ENCODE measurements at places on chromosomes 12 and 14.

DNA sequence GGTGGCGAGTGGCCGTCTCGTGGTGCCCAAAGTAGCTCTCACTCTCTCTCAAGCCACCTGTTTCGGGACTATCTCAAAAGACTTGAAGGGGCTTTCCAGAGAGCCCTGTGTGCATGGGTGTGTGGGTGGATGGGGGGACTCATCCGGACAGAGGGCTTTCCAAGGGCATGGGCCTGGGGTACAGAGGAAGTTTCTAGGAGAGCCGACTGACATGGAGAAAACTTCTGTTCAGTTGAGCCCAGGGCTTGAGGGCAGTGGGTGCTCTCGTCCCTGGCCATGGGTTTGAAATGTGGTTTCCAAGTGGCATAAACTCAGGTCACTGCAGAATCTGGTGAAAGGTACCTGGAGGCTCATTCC lies 47.4 kb upstream of the MEG3 start:
- no peak for DNase-seq

GRCh38 chr14:104553166-104554087 lies 26.1 kb upstream of the C14orf180 start:
- DNase-seq: no peak

GRCh38 chr12:81541121-81541520 lies 218.0 kb downstream of the PPFIA2 start:
- DNase-seq: no peak

- DNase-seq: no peak
These were observed 236.0 kb downstream of the BCL11B start for GRCh38 chr14:99035712-99036610.

- DNase-seq: no peak
These were observed 9.1 kb upstream of the HOXC13 start for GRCh38 chr12:53929527-53929926.

DNA sequence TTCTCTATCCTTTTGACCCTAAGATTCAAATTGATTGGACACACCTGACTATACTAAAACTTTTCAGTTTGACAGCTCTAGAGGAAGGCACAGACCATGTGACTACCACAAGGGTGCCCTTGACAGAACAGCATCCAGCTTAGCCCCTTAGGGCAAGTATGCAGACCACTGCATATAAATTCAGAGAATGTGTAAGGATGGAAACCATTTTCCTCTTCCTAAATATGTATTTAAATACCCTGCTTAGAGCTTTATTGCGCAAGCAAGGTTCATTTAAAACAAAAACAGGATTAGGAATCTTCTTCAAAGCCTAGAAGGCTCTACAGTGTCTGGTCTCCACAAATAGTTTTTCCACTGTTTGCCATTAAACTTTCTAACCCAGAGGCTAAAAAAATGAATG lies 202.8 kb downstream of the MED13L start:
- DNase-seq: no peak

DNA sequence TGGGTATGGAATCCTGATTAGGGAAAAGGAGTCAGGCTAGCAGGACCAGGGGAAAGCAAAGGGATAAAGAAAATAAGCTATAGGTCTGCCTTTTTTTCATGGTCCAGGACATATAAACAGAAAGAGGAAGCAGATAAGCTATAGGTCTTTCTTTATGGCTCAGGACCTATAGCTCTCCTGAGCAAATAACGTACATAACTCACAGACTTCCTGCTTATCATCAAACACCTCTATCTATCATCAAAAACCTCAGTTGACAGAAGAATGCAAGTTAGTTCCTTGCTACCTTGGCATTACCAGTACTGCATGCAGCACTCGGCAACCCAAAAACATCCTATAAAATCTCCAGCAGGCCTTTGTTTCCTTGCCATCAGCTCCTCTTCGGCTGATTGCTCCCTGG lies 238.7 kb upstream of the OR4E1 start:
- no peak for DNase-seq

- DNase-seq: peak; percentile 60
These were observed 103.6 kb upstream of the CCND2 start for GRCh38 chr12:4169959-4170358.

- DNase-seq: no peak
These were observed 59.6 kb downstream of the GNS start for GRCh38 chr12:64699504-64700115.

DNA sequence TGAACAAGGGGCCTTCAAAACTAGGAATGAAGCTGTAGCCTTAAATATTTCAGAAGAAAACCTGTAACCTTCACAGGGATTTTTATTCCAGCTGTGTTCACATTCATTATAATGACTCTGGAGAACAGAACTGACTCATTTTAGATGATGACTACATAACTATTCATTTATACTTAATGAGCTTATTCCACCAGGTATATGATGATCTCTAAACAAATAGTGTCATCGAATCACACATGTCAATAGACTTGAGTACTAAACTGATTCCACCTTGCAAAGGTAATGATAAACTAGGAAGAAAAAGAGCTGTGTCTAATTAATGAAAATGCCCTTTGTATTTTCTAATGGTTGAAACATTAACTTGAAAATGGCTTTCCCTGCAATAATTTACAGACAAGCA lies 433.2 kb downstream of the PDZRN4 start:
- no peak for DNase-seq

DNA sequence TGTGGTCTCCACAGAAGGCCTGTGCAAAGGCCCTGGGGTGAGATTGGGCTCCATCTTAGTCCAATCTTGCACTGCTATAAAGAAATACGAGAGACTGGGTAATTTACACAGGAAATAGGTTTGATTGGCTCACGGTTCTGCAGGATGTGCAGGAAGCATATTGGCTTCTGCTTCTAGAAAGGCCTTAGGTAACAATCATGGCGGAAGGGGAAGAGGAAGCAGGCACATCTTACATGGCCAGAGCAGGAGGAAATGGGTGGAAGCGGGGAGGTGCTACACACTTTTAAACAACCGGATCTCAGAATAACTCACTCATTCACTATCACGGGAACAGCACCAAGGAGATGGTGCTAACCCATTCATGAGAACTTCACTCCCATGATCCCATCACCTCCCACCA lies 55.4 kb downstream of the FAR2 start:
- DNase-seq: no peak

DNA sequence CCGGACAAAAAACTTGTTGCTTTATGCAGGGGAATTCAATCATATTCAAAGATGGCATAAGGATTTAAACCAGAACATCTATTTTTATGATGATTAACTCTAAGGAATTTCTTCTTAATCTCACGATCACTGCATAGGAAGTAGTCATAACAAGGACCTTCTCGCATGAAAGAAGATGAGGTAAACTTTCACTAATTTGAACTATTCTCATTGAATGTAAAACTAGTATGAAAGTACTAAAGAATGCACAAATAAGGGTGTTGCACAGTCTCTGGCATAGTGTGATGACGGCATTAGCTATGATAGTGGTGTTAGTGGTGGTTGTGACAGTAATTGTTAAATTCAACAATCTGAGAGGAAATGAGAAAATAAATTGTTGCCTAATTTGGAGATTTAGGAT lies 280.0 kb downstream of the SLC6A15 start:
- DNase-seq: no peak

DNA sequence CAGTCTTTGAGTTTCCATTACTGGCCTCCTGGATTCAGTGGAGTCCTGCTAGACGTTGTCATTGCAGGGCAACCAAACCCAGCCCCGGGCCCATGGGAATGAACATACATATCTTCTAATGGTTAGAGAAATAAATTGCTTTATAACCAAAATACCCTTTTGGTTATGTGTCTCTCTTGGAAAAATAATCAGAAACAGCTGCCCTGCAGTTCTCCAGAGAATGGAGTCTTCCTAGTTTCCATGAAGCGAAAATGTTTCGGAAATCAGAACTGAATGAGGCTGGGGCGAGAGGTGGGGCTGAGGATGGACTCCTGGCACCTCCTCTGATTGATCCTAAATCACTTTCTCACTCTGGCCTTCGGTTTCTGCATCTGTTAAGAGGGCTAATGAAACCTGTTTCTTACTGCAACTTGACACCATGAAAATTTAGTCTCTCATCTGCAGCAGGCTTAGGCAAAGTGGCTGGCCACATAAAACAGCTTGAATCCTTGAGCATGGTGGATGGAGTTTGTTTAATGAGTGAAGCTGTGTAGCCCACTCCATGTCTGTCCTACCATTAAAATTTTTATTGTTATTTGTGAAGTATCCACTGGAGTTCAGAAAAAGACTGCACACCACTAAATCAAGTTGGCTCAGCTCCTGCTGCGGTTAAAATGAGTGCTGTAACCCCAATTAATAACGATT lies 198.9 kb downstream of the CACNA1C start:
- no peak for DNase-seq

GRCh38 chr12:42504049-42504448 lies 85.5 kb downstream of the PRICKLE1 start:
- DNase-seq: no peak

GRCh38 chr12:27539191-27539631 lies 15.2 kb downstream of the PPFIBP1 start:
- DNase-seq: no peak

DNA sequence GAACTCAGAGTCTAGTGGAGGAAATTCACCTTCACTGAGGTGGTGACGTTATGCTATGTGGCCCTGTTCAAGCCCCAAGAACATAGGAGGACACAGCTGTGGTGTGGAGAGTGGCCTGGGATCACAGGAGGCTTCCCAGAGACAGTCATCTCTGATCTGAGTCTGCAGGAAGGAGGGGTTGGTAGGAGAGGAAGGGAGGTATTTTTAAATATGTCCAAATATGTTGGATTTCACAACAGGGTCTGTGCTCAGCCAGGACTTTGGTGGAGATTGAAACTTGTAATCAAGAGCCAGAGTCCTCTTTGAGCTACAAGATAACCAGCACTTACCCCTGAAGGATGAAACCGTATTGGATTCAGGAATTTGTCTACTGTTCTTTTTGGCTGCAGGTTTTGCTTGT lies 26.4 kb upstream of the MED13L start:
- no peak for DNase-seq

- no peak for DNase-seq
These were observed 35.7 kb downstream of the DCAF5 start for GRCh38 chr14:69117020-69117767.

- no peak for DNase-seq
These were observed 61.1 kb downstream of the RAB35 start for GRCh38 chr12:120055231-120056000.

DNA sequence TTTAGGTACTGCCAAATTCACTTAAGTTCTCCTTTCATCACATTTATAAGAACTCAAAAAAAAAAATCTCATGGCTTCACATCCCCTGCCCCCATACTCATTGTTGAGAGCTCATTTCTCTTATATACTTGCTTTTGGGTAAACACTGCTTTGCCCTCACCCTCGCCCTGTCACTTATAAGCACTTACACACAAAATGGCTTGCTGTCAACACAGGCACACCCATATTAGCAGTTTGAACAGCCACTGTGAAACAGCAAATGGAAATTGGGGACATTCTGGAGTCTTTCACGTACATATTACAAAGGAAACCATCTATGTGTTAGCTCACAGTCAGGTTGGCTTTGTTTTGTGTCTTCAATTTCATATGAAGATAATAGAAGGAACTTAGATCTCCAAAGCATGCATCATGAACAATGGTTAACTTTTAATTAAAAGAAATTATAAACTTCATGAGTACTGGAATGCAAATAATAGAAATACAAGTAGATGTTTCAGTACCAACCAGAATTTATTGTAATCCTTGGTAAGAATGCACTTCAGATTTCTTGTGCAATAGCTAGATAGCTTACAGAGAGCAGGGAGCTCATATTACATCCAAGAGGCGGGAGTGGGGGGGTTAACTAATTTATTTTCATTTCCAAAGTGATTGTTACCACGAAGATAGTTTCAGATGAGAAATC lies 272.2 kb downstream of the ALG10B start:
- no peak for DNase-seq

DNA sequence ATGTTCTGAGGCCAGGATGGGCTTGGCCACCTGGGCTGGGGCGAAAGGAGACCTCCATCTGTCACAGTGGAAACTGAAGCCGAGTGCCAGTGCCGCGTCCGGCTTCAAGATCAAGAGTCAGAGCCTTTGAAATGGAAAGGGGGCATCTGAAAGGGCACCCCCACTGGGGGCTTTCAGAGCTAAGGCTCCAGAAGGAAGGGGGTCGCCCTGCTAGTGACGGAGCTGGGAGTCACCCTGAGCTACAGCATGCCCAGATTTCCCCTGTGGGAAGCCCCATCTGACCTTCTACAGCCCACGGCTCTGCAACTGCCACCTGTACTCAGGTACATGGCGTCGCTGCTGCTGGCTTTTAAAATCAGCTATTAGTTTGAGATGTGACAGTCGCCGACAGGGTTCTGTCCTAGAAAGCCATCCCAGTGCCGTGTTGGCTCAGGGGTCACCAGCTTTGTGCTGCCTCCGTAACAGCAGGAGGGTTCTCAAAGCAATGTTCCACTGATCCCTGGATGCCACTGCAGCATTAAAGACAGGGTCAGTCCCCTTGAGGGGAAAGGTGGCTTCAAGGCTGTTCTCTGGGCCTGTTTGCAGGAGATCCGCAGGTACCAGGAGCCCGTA lies 31.5 kb downstream of the CCNK start:
- DNase-seq: no peak

Measured in stimulated activated CD4-positive, alpha-beta T cell treated with anti-CD3 and anti-CD28 coated beads, Interleukin-1b, Interleukin-23, amount 100 ng/mL, for 48 hours (primary cell).